T1000 (cell line): ENCODE measurements at places on chromosomes 16 and 17.

- DNase-seq, result no peak
Observed at GRCh38 chr17:3873862-3874261, 19.0 kb downstream of the CAMKK1 start.

- peak; percentile 2 for DNase-seq
Observed at GRCh38 chr17:70661342-70662222, 492.2 kb downstream of the KCNJ2 start.

DNA sequence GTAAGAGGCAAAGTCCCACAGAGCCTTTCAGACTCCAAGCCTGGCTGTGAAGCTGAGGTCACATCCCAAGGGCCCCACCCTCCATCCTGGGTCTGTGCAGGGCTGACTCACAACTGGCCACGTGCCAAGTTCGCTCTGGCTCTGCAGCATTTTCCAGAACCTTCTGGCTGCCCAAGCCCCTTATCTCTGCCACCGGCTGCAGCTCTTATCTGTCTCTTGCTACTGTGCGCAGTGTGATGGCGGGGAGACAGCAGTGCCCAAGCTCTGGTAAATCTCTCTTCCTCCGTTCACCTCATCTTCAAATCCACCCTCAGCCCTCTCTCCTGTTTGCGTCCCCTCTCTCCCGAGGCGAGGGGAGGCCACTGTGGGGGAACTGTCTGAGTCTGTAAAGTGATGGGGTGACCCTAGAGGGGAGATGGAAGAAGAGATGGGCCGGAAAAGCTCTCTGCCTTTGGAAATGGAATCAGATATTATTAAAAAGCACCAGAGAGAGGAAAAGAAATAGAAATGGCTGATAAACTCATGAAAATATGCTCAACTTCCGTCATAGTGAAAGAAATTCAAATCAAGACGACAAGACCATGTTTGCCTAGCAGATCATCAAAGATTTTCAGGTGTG lies 162.7 kb upstream of the CDC42EP4 start:
- no peak for DNase-seq

DNA sequence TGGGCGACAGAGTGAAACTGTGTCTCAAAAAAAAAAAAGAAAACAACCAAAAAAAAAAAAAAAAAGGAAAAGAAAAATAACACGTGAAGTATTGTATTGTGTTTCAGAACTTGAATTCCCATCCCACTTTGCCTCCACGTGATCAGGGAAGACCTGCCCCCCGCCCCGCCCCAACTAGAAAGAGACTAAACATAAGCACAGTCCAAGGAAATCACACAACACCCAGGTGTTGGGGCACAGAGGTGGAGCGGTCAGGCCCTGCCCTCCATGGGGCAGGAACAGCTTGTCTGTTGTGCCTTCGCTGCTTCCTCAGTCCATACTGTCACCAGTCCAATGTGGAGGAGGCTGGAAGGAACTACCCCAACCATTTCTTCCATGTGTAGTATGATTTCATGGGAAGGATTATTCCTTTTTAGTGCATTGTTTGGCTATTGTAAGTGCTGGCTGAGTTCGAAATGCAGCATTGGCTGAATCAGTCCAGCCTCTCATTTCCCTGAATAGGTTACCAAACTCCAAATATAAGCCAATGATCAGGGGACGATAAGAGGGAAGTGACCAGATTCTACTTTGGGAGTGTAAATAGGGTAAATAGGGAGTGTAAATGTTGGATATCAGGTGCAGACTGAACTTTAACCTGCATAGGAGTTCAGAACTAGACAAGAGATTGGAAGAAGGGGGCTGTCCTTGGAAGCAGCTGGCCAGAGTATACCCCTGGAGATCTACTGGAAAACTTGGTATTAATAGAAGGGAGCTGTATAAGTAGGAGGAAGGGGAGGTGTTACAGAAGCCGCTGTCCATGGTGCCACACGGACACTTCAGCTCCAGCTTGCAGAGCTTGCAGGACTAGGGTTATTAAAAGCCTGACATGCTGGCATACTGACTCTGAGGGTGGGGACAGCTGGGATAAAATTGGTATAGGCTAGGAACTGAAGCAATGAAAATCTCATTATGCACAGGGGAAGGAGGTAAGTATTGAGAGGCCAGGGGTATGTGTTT lies 50.7 kb downstream of the TANGO6 start:
- DNase-seq, result no peak

- DNase-seq, result no peak
Observed at GRCh38 chr17:41308918-41309359, at the start of gene KRTAP16-1. Gene KRTAP16-1, minus strand, starts transcription at chr17:41309309. Its CDS starts 56 bp downstream, at chr17:41309253.

GRCh38 chr17:73156887-73157520 lies 7.8 kb upstream of the SSTR2 start:
- DNase-seq, result no peak
